Stimulated activated CD4-positive, alpha-beta T cell treated with anti-CD3 and anti-CD28 coated beads, Interleukin-1b, Interleukin-23, amount 100 ng/mL, for 48 hours (primary cell): ENCODE measurements at places on chromosomes 11 and 22.

- DNase-seq, result no peak
Observed at GRCh38 chr22:30979932-30980331, 10.9 kb downstream of the TUG1 start.

DNA sequence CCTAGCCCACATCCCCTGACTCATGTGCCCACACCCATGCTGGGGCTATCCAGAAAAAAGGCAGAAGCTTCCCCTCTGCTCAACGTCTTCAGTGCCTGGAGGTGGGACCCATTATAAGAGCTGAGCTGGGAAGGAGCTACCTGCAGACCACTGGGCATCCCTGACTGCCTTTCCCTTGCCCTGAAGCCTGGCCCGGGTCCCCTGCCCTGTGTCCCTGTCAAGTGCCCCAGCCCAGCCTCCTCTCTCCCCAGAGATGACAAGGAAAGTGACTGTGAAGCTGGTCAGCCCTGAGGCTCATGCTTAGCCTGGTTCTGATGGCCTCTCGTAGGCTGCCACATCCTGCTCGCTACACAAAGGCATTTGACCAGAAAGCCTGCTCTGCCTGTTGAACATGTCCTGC lies 140.4 kb downstream of the PARVA start:
- DNase-seq, result no peak

GRCh38 chr11:67528376-67528775 lies 5.1 kb upstream of the CABP2 start:
- DNase-seq, result no peak

GRCh38 chr11:11313902-11314692 lies 39.0 kb downstream of the CSNK2A3 start:
- DNase-seq, result no peak

GRCh38 chr22:50206599-50206998 lies 5.8 kb downstream of the SELENOO start:
- no peak for DNase-seq

GRCh38 chr11:108807262-108807661 lies 142.4 kb downstream of the DDX10 start:
- no peak for DNase-seq

DNA sequence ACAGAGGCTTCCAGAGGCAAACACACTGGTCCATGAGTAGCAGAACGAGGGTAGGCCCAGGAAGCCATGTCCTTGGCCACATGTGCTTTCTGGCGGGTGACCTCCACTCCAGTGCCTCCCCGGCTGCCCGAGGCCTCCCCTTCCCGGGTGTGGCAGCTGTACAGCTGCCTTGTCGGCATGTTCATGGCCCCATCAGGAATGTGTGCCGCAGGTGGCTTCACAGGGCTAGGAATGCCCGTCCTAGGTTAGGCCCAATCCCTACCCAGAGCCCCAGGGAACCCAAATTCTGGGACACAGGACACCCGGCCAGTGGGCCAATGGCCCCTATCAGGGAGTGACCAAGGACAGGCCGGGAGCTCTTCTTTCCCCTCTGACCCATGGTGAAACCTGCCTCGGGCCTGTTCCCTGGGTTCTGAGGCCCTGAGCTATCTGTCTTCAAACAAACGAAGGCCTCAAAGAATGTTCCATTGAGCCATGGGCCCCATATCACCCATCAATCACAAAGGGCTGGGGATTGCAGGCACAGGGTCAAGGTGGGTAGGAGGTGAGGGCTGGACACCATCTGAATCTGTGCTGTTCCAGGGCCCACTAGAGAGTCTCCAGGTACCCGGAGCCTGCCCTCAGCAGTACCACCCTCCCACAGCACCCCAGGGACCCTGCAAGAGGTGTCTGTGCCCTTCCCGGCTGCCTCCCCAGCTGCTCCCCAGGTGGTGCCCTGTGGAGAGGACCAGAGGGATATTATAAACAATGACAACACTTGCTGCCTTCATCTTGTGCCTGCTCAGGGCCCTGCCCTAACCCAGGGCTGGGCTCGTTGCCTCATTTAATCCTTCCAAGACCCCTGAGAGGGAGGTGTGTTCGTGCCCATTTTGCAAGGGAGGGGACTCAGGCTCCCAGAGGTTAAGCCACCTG lies 4.0 kb upstream of the CDKN1C start:
- DNase-seq, result no peak

DNA sequence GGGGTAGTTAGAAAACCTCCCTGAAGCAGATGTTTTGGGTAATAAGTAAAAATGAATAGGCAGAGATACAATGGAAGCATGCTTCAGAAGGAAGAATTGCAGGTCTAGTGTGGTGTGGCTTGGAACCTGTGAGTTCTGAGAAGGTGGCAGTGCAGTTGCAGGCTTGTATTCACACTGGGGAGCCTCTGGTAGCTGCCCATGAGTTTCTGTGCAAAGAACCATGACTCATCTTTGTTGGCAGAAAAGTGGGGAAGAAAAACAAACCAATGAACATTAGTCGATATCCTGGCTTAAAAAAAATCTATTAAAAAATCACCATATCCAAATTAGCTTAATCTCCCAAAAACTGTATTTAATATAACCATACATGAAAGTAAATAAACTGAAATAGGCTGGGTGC lies 232.6 kb downstream of the FAT3 start:
- DNase-seq, result no peak

DNA sequence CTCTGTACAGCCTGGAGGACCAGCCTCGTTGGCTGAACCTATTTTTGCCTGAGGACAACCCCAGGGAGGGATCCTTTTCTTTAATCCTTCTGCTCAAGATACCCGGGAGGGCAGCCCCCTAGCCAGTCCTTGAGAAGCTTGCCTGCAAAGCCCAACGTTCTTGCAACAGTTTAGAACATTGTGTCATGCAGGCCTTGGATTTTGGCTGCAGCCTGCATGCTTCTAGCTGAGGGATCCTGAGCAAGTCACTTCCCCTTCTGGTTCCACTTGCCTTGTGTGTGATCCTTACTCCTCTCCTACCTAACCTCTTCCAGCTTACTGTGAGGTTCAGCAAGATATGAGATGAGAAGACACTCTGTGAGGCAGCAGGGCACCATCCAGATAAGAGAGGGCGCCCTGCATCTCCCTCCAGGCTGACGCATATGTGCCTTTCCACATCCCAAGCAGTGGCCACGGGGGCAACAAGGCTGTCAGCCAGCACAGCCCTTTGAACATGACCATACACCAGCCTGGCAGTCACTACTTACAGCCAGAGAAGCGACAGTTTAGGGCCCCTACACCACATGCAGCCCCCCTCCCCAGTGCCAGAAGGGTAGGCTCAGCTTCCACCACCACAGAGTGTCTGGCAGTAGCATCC lies 76.1 kb downstream of the C11orf58 start:
- no peak for DNase-seq

GRCh38 chr11:101913656-101914055 lies 1.2 kb upstream of the CEP126 start:
- no peak for DNase-seq

GRCh38 chr22:41530890-41531714 lies 13.2 kb downstream of the POLR3H start:
- DNase-seq, result no peak

DNA sequence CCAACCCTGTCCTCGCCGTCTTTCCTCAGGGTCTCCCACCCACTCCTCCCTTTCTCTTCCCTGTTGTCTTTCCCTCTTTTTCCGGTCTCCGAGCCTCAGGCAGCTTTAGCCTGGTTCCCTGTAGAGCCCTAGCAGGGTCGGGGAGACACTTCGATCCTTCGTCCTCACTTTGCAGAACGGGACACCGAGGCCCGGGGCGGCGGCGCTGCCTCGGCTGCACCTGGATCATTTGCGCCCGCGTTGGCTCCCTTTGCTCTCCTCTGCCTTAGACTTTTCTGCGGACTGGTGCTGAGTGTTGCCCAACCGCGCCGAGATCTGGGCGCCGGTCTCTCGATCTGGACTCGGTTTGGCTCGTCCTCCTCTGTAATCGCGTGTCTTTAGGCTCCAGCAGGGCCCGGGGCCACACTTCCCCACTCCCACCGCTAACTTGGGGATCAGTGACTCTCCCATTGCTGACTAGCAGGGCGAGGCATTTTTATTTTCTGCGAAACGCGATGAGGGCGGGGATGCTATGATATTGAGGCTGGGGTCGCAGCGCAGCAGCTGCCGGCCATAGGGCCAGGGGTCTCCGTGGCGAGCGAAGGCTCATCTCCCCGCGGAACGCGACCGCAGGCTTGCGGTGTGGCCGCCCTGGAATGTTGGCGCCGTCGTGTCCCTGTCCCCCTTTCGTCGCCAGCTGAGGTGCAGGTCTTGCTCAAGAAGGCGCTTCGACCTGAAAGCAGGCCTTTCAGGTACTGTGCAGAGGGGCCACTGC lies 1.6 kb upstream of the E2F8 start:
- DNase-seq, result no peak

DNA sequence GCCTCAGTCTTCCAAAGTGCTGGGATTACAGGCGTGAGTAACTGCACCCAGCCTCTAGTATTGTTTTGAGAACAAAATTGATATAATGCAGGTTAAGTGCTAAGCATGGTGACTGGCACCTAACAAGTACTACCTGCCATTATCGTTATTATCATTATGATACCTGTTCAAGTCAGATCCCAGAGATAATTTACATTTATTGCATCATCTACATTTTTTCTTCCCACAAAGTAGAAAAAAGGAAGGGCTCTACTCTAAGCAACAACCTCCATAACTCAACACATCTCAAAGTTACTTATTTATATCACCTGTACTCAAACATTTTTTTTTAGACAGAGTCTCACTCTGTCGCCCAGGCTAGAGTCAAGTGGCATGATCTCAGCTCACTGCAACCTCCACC lies 42.1 kb downstream of the DCDC1 start:
- DNase-seq, result no peak

DNA sequence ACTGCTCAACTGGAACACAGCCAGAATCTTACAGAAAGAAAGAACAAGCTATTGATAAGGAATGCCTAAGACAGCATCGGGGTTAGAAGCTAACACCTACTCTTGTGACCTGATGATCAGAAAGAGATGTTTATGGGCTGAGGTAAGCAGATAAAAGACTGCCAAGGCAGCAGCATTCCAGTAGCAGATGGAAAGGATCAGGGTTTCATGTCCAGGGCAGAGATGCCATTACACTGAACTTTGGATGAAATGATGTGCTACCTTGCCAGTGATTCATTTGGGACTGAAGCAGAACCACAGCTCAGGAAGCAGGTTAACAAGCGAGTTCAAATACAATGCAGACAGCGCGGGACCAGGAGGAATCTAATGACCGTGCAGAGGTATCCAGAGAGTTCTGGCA lies 27.1 kb upstream of the APOA1 start:
- no peak for DNase-seq

DNA sequence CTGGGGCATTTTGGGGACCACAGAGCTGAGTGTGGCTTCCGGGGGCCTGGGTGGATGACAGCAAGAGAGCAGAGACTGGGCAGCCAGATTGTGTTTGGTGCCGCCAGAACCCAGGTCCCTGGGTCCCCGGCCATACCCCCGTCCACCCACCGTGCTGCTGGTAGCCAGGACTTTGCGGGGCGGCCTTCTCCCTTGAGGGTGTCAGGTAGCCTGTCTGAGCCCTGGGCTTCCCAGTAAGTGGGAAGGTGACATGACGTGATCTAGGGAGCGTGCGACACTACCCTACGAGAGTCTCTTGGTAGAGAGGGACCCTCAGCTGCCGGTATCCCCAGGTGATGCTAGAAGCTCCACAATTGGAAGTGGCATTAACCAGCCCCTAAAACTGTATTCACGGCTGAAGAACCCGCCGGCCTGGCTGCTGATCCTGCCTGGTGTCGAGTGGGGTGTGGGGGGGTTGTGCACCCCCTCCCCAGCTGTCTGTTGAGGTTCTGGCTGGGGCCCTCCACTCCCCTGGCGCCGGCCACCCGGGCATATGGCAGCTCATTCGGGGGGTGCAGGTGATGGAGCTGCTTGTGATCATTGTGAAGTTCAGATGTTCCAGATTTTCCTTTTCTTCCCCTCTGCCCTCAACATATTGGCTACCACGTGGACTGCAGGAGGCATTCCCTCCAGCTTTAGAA lies 66.9 kb downstream of the MPPED1 start:
- DNase-seq, result no peak

GRCh38 chr11:16770016-16770415 lies 31.6 kb downstream of the C11orf58 start:
- DNase-seq, result no peak

DNA sequence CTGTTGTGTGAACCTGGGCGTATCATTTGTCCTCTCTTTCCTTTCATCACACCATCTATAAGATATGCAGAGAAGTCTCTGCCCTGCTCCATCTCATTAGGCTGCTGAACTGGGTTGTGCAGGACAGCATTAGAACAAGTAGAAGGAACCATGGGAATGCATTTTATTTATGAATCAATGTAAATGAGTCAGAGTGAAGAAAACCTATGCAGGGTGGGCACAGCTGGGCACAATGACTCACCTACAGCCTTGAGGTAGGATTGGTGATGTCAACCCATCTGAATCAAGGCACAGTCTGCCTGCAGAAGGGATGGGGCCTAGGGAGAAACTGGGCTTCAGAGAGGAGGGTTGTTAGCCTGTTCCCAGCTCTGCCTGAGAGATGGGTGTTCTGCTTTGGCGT lies 123.4 kb downstream of the CSNK2A3 start:
- DNase-seq, result no peak
